ENCODE measurements at places on chromosomes 4 and X. TPM values are rescaled to one million over a fixed set of nuclear protein-coding genes. Genes with fewer than 3 reads are reported as not detected.
A peak's percentile ranks its signal among the peaks of the same experiment; 100 is the strongest.

Gene SYP
- 2.6 TPM for polyA plus RNA-seq

Gene TIMM17B
- polyA plus RNA-seq: 33.7 TPM

Gene TIGD4
- polyA plus RNA-seq: 3.1 TPM

Gene COL4A6
- 16.0 TPM for polyA plus RNA-seq

Gene CLDN34
- polyA plus RNA-seq: 0.18 TPM

Gene PPP4R3C
- polyA plus RNA-seq: not detected

Gene ABCD1
- polyA plus RNA-seq: 6.4 TPM

Gene IL13RA1
- polyA plus RNA-seq: 58.9 TPM

Gene TET2
- 29.1 TPM for polyA plus RNA-seq

Gene KCNIP4
- 13.0 TPM for polyA plus RNA-seq

Gene TCP11X2
- polyA plus RNA-seq: 2.4 TPM

DNA sequence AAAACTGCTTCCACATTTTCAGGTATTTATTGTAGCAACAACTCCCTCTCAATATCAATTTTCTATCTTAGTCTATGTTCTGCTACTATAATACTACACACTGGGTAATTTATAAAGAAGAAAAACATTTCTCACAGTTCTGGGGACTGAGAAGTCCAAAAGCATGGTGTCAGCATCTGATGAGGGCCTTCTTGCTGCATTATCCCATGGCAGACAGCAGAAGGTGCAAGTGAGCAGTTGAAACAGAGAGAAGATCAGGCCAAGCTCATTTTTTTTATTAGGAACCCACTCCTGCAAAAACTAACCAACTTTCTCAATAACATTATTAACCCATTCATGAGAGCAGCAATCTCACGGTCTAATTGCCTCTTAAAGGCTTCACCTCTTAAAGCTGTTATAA is 376.0 kb downstream of the RAB28 start:
- DNase-seq: no peak

DNA sequence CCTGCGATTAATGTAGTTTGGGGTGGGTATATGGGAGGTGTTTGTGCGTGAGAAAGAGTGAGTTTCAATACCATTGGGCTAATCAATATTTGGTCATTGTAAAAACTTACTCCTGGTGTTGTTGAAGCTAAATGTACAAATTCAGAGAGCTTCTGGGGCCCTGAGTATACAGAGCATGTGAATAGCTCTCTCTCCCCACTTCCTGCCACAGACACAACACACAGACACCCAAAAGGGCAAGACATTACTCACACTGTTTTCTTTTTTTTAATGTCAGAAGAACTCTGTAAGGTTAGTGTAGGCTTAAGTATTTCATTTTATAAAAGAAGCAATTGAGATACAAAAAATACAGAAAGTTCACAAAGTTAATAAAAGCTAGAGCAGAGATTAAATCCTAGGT is 151.3 kb upstream of the KCNIP4 start:
- no peak for DNase-seq

- DNase-seq: no peak
Observed at GRCh38 chrX:28180096-28180495, 198.8 kb upstream of the DCAF8L1 start.

DNA sequence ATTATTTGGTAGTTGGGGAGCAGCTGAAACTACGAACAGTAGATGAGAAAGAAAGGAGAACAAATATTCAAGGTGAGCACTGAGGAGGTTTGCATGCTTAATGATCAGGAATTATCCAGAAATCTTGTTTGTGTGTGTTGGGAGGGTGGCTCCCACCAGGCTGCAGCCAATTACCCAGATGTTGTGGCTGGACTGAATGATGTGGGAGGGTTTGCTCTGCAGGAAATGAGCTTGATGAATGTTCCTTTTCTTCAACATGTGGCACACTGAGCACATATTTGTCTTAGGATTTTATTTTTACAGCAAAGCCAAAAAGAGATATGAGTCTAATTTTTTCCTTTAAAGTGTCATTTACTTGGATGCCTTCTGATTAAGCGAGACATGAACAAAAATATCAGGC is 48.3 kb upstream of the AMOT start:
- DNase-seq: no peak

DNA sequence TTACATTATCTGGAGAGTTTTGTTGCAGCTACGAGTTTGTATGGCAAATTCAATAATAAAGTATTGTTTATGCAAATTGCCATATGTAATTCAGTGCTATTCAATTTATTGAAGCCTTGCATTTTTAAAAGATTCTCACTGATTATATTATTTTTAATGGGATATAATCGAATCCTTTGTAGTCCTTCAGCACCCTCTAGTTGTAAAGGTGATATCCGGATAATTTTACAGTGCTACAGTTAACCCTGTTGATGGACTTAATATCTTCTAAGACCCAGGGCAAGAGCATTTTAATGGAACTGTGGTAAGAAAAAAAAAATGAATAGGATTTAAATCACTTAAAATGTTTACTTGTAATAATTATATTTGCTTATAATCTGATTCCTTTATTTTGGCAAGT is 48.5 kb upstream of the GRIA2 start:
- DNase-seq: no peak

GRCh38 chr4:128471576-128471975 is 184.0 kb upstream of the PGRMC2 start:
- DNase-seq: no peak

- DNase-seq: no peak
Observed at GRCh38 chr4:185339941-185340340, 55.8 kb downstream of the LRP2BP start.

DNA sequence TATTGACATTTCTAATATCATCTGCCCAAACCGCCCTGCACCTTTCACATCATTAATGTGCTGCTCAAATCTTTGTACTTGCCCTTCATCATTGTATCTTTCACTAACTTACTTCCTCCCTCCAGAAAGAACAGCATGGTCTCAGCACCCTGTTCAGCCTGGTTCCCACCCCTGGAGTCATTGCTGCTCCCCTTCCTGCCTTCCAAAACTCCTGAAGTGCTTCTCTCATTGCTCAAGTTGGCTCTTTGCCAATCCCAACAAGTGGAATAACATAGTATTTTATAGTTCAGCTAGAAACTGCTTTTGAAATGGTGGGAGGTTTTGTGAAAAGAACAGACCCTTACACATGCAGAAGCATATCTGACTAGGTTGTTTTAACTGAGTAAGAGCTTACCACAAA is 14.0 kb upstream of the TTC29 start:
- no peak for DNase-seq

DNA sequence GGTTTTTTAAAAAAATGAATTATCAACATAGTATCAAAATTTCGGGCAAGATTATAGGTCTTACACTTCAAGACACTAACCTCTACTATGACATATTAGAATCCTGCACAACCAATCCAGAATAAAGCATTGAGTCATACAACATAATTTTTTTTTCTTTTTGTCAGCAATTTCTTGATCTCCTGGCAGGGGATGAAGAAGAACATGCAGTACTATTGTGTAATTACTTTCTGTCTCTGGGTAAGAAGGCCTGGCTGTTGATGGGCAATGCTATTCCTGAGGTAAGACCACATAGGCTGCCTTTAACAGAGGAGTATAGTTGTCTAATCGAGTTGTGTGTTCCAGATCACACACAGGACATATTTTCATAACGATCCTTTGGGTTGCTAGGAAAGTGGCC is 67.5 kb downstream of the FBXL5 start:
- DNase-seq: no peak

GRCh38 chr4:5635826-5636195 is 72.5 kb downstream of the EVC2 start:
- no peak for DNase-seq

GRCh38 chrX:150568320-150569154 is at the start of gene MTM1:
Gene MTM1, plus strand, starts transcription at chrX:150568621. Its CDS starts 23,994 bp downstream, at chrX:150592615.
- DNase-seq: peak; percentile 90

DNA sequence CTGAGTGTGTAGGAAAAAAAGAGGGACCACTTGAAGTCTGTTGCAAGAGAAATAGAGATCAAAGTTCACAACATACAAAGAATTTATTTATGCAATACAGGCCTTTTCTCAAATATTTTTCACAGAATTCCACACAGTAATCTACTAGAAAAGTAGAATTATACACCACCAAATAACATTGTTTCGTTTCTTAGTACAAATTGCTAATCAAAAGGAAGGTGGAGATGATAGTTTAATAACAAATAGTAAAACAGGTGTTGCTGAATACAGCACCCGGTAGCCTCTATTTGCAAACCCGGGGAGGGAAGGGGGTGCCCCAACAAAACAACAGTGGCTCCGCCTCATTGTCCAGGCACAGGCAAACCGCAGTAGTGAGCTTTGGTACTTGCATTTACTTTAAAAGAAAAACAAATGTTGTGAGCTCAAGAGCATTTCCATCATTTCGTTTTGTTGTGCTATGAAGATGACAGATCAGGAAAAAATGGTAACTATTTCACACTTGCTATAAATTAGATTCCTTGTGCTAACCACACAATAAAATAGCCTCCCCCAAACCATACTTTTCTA is 186.4 kb downstream of the DCLK2 start:
- no peak for DNase-seq

DNA sequence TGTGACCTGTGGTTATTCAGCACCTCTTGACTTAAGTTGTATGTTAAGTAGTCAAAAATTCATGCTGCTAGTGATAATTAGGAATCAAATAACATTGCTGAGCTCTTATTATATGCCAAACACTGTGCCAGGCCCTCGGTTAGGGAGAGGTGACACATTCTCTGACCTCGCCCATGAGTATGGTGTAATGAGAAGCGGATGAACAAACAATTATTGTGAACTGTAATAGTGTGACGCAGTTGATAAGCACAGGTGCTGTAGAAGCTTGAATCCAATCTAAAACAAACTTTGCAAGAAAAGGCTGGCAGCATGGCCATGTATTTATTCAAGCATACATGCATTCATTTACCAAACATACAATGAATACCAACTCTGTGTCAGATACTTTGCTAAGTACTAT is 303.5 kb upstream of the HS3ST1 start:
- DNase-seq: no peak

DNA sequence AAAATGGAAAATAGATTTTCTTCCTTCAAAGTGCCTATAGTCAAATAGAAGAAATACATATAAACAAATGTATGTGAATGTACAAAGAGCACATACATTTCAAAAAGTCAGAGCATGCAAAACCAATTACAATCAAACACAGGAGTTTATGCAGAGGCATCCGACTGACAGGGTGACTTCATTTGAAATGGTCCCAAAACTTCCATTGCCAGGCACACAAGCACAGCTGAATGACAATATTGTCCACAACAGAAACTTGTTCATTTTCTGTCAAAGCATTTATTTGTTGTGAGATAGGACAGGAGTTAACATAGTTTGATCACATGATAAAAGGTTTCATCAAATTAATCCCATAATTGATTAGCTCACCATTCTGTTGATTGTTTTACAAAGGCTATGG is 96.4 kb upstream of the TTC29 start:
- DNase-seq: no peak

GRCh38 chr4:54971474-54971950 is 153.9 kb downstream of the KDR start:
- DNase-seq: peak; percentile 55

GRCh38 chr4:157521906-157522305 is 301.4 kb downstream of the GRIA2 start:
- no peak for DNase-seq

DNA sequence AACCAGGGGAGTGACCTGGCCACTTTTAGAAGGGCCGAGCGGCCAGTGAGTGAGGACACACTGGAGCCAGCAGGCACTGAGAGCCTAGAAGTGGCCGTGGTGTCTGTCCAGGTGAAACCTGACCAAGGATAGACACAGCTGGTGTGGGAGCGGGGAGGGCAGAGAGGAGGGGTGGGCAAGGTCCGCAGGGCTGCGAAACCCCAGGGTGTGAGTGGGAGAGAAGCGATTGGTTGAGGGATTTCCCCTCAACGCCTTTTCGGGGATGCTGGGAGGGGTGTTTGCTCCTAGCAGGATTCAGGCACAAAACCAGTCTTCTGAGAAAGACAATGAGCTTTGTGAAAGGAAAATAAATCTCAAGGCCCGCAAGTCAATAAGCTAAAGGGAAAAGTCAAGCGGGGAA is 33.2 kb upstream of the ARSD start:
- DNase-seq: no peak

DNA sequence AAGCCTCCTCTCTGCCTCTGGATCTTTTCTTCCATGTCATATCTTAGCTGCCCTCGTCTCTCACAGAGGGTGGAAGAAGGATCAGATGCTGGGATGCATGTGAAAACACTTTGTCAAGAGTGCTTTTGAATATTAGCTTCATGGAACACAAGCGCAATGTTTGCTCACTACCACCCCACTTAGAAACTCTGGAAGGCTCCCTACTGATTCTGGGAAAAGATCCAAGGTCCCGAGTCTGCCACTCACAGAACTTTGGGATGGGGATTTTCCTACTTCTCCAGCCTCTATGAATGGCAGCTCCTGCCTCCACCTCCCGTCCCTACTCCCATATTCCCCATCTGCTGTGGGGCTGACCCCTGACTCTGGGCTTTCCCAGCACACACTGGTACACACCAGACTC is 40.2 kb upstream of the CRMP1 start:
- DNase-seq: no peak

DNA sequence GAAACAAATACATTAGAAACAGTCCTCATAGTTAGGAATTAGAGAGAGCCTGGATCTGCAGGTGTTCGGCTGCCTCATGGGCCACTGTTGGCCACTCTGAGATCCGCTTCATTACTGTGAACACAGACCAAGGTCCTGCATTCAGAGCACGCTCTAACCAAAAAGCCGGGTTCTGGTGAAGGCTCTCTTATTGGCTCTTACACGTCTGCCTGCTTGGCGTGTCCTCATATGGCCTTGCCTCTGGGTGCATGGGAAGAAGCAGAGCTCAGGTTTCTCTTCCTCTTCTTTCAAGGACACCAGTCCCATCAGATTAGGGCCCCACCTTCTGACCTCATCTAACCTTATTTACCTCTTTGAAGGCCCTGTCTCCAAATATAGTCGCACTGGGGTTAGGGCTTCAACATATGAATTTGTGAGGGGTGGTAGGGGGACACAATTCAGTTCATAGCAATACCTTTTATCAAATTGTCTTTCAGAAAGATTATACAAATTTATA is 37.1 kb upstream of the ELF2 start:
- DNase-seq: no peak

DNA sequence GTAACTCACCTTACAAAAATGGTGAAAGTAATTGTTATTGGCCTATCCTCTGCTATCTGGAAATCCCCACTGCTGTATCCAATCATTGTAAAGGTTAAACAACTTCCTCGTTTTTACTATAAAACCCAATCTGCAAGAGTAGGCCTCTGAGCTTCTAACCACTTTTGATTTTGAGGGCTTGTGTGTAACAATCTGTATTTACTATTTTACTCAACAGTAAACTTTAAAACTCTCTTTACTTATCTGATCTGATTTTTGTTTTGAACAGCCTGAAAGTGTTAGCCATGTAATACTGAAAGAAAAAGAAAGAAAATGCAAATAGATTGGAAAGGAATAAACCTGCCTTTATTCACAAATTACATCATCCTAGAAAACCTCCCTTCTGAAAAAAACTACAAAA is 63.1 kb downstream of the SLC10A7 start:
- no peak for DNase-seq

DNA sequence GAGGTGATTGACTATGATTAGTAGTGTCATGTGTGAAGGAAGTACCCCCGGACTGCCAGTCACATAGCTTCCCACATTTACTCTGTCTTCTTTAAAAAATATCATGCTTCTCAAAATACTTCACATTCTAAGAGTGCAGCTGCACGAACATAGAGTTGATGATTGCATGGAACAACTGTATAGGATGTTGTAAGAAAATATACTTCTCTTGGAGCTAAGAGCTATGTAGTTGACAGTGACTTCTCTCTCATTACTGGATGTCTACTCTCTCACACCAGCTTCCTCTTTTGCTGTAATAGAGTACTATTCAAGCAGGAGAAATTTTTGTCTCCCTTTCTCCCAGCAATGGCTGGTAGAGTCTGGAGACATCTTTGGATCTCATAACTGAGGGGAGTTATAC is 99.4 kb upstream of the PUDP start:
- no peak for DNase-seq

GRCh38 chr4:53994382-53995102 is 69.9 kb downstream of the CHIC2 start:
- DNase-seq: no peak

Data from left kidney (tissue), 8 donors.